ENCODE measurements at places on chromosomes 6 and 20.

DNA sequence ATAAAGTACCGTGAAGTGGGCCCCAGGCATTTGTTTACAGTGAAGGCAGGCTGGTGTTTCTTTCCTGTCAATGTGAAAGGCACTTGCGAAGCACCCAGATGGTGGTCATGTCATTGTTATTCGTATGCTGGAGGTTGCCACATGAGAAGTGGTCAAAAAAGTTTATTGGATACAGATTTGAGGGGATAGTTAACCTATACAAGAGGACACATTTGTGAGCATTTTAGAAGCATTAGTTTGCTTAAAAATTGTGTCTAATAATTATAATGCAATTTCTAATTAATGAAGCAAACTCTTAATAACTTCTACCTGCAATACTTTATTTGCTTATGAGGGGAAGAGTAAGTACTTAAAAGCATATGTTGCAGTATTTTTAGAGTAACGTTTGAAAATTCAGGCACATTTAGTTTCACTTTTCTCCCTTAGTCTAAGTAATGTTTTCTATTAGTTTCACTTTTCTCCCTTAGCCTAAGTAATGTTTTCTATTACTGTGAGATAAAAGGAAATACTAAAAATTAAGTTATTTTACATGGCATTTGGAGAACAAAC lies 120.7 kb upstream of the CLDN20 start:
- DNase-seq = no peak

DNA sequence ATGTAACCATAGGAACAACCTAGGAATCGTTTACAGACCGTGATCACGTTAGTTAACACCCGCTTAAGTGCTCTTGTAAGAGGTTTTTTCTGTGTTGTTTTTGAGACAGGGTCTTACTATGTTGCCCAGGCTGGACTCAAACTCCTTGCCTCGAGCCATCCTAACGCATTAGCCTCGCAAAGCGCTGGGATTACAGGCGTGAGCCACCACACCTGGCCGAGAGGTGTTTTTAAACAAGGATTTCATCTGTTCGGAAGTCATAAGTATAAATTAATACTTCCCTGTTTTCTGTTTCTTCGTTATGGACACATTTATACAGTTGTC lies 727 bp downstream of the MRS2 start:
- peak; percentile 54 for DNase-seq

DNA sequence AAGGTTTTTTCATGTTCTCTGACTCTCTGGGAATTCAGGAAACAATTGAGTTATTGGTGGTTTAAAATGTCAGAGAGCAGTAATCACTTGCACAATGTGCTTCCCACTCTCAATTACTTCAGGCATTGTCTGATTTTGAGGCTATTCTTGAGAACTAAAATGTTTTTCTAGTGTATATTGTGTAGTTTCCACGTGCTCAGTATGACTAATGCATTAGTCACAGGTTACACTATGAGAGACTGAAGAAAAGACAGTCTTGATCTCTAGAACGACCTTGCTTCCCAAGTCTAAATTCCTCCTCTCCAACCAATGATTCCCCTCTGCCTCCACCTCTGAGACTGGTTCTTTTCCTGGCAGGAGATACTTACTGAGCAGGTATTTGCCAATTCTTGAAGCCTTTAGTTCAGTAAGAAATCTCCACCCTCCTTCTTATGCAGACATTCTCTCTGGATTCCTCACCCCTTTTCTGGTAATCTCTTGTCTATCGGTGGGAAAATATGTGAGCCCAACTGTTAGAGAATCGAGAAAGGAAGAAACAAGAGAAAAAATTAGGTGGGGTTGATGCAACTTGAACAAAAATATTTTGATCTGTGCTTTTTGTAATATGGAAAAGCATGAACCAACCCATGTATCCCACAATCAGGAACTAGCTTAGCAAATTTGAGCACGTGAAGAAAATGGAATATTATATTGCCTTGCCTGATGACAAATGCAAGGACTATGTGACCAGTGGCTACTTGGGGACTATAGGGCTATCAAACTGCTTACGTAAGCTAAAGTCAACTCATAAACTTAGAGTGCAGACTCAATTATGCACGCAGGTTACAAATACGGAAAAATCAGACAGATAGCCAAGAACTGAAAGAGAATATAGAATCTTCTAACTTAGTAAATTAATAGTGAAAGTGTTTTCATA lies 61.1 kb upstream of the SLC22A16 start:
- no peak for DNase-seq

GRCh38 chr6:158665332-158665731 lies 15.5 kb downstream of the SYTL3 start:
- no peak for DNase-seq

DNA sequence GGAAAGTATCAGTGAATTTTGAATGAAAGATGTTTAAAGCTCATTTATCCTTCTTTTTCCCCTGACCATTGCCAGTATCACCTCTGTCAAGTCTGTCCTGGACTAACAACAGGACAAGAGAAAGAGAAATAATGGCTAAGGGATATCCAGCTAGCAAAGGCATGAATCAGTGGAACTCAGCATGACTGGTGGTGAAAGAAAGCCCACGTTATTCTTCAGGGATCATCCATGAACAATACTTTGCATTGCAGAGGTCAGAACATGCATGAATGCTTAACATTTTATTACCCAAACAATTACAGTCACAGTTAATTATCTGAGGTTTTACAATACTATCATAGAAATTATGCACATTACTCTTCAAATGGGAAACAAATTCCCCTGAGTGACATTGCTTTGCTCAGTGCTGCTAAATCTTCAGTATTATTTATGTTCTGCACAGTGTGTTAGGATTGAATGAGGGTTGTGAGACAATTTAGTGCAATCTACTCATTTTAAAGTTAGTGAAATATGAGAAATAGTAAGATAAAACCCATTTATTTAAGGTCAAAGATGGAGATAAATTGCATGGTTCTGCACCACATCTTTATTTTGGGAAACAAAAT lies 350.7 kb downstream of the KHDRBS2 start:
- DNase-seq = no peak

- no peak for DNase-seq
These were observed 182.2 kb downstream of the SLC16A10 start for GRCh38 chr6:111269401-111269970.

All from NCI-H2029 (cell line).